Stimulated activated CD4-positive, alpha-beta T cell treated with anti-CD3 and anti-CD28 coated beads, TNF-alpha, amount 100 ng/mL, for 24 hours (primary cell): ENCODE measurements at places on chromosomes 5 and 9.

GRCh38 chr9:70412832-70413463 is 1.5 kb downstream of the KLF9 start:
- DNase-seq, result no peak

GRCh38 chr5:143057580-143057999 is 287.4 kb downstream of the ARHGAP26 start:
- no peak for DNase-seq

GRCh38 chr9:98692392-98692791 is 16.3 kb downstream of the GABBR2 start:
- no peak for DNase-seq

- peak; percentile 92 for DNase-seq
Measured at GRCh38 chr9:37903647-37904444, at the start of gene SLC25A51. Gene SLC25A51 (minus strand): TSS chr9:37904127. CDS start chr9:37888550, 15,577 bp downstream.

DNA sequence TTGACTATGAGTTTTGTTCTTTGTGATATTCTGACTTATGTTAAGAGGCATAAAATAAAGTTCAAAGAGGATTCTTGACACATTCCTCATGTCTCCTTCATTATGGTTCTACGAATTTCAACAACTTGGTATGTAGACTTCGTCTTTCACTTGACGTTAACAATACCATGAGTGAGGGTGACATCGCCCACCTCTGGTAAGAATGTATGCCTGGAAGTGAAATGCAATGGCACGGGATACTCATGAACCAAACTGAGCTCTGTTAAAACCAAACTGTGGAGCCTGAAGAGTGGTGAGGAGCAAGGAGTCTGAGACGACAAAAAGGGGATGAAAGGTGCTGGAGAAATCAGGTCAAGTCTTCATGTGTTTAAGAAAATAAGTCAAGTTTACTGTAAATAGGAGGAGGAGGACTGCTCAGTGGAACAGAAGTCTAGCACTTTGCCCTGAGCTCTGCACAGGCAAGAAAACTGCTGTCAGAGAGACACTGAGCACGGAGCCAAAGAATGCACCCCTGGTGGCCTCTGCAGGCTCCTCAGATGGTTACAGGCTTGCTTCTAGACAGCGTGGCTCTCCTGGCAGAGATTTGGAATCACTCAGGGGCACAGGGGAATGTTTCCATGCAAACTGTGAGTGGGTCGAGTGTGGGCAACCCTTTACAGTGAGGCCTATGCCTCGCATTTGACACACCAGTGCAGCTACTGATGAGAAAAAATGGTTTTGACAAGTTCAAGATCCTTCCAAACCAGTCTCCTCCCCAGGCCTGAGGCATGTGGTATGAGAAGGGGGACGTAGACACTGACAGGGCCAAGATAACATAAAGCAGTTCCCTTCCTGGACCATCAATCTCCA is 470.1 kb downstream of the IRX1 start:
- no peak for DNase-seq

GRCh38 chr5:166961913-166962312 is 1329.5 kb upstream of the WWC1 start:
- no peak for DNase-seq

GRCh38 chr5:115494570-115495289 is 49.8 kb downstream of the FEM1C start:
- DNase-seq, result no peak

DNA sequence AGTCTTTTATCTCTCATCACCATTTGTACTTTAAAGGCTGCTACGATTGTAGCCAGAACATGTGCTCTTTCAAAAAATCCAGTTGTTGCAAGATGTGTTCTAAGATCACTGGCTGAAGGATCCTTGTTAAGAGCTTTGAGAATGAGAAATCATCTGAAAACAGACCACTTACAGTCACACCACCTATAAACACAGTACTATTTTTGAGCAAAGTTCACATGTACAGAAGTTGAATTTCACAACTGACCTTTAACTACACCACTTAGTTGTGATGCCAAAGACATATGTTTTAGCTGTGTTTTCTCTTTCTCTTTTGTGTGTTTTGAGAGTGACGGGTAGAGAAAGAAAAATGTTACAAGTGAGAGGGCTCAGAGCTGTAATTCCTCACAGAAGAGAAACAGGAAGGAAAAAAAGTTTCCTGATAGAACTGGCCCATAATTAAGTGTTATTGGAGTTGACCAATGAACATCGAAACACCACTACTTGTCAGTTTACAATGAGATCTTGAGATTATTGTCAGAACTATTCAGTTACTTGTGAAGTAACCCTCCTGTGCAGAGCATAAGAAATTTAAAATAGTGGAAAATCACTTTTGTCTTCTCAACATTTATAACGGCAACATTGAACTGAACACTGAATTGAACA is 245.4 kb downstream of the MLLT3 start:
- DNase-seq, result no peak

- no peak for DNase-seq
Measured at GRCh38 chr5:30968971-30969370, 224.5 kb upstream of the CDH6 start.

GRCh38 chr5:14872070-14872989 is 752 bp upstream of the ANKH start:
- DNase-seq, result peak; percentile 70

- no peak for DNase-seq
Measured at GRCh38 chr9:81070689-81071088, 618.7 kb downstream of the TLE1 start.

DNA sequence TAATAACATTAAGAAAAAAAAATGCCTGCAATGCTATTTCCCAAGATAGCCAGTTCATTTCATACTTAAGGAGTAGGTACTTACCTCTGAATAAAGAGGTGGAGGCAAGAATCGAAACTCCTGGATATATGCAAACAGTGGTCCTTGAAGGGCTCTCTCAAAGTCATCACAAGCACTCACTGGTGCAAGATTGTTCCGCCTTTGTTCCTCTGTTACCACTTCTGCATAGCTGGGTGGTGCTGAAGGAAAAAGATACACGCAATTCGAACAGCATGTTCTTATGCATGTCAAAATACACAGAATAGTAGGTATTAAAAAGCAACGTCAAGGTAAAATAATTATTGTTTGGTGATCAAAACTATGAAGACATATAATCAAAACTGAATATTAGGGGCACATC is 9.5 kb downstream of the ARRDC3 start:
- DNase-seq, result no peak

DNA sequence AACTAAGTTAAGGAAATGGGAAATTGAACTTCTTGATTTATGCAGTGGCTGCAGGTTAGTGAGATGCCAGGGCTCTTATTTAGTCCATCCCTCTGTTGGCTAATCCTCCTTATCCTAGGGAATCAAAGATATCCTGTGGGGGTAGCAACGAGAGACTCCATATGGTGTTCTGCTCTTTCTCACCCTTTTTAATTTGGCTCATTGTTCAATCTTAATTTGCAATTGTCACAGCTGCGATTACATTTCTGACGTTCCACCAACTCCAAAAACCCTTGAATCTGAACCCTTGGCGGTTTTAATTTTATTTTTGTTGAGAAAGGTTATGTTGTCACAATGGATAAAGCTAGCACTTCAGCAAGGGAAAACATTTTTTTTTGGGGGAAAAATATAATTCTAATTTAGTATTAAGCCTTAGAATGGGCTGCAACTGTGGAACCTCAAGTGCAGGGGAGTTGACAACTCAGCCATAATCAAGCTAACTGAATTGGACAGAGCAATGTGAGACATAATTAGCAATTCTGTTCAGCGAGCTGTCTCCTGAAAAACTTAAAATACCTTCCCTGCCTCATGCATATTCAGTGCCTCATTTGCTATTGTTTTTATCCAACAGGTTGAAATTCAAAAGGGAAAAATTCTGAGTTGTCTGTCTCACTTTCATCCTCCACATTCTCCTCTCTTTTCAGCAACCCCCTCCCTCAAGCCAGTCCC is 91.3 kb downstream of the MAT2B start:
- DNase-seq, result no peak

- no peak for DNase-seq
Measured at GRCh38 chr5:39598661-39599248, 174.0 kb upstream of the DAB2 start.

GRCh38 chr9:1996156-1996555 is 19.0 kb upstream of the SMARCA2 start:
- no peak for DNase-seq

GRCh38 chr5:17896605-17897004 is 262.3 kb downstream of the TAF11L14 start:
- no peak for DNase-seq

GRCh38 chr5:150460781-150461180 is 11.2 kb upstream of the RPS14 start:
- DNase-seq, result no peak

DNA sequence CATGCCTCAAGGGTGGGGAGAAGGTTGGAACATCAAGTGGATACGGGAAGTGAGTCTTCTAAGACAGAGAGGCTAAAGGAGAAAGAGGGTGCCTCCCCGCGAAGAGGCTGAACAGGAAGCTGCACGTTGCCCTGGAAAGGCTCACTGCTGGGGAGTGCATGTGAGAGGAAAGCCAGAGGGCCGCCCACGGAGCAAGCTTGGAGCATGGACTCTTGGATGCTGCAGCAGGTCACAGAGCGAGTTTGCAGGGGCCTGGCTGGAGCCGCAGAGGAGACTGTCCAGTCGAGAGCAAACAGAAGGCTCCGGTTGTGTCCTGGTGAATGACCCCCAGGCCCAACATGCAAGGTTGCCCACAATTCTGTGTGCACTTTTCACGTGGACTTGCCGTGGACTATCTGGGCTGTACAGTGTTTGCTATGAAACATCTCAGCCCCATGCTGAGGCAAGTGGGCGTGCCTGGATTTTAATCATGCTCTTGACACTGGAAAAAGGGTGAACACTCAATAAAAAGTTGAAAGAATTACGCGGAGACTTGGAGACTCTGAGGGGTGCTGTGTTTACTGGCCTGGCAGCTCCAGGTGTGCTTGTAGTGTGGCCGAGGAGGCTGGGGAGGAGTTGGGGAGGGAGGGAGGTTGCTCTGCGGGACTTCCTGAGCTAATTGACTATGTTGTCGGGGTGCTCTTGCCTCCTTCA is 54.5 kb upstream of the GARNL3 start:
- DNase-seq, result no peak

GRCh38 chr5:37717613-37718431 is 122.0 kb downstream of the GDNF start:
- no peak for DNase-seq

DNA sequence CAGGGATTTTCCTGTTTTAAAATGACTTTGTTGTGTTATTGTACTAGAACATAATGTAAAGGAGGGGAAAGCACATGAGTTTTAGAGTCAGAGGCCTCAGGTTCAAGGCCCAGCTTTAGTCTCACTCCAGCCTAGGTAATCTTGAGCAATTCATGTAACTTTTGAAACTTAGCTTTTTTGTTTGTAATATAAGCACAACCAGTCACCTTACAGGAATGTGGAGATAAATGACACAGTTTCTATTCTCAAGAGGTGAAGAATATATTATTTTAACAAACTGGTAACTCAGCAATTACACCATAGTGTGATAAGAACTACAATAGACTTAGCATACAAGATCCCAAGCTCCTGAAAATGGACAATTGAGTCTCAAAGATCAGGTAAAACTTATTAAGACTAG is 51.2 kb downstream of the ADAMTS19 start:
- no peak for DNase-seq

- DNase-seq, result no peak
Measured at GRCh38 chr9:132733260-132733815, 63.1 kb downstream of the GTF3C4 start.

DNA sequence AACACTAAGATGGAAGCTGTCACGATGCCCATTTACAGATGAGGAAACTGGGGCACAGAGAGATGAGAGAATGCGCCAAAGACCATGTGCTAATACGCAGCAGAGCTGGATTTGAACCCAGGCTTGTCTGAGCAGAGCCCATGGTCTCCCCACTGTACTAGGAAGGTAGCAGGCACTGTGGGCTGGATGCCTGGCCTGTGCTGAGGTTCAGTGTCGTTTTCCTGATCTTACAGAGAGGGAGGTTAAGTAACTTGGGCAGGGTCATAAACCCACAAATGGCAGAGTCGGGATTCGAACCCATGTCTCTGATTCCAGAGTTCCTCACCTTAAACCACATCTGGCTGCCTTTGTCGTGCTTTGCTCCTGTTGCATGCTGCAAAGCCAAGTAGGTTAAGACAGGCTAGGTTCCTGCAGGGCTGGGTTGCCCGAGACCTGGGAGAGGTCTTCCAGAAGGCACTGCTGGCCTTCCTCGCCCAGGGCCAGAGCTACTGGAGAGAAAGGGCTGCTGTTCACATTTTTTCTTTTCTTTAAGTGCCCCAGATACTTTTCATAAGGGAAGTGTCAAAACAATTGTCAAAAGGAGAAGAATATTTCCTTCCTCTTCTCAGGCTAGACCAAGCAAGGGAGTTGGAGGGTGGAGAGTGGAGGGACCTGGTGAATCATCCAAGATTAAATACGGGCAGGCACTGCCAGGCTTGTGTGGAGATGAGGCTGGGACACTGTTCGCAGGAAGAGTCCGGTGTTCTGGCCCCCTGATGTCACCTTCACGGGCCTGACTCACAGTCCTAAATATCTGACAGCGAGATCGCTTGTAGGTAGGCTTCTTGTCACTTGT is 3.2 kb downstream of the NEK6 start:
- DNase-seq, result no peak

DNA sequence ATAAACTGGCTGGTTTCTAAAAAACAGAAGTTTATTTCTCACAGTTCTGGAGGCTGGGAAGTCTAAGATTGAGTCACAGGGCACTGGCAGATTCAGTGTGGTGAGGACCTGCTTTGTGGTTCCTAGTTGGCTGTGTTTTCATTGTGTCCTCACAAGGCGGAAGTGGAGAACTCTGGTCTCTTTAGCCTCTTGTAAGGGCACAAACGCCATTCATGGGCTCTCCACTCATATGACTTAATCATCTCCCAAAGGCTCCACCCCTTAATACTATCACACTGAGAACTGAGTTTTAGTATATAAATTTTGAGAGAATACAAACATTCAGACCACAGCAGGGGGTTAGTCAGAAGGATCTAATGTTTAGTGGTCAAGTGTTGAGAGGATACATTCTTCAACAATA is 208.2 kb downstream of the SEC61B start:
- no peak for DNase-seq
